Mammary epithelial cell (primary cell): ENCODE measurements at places on chromosomes 4 and X.

GRCh38 chr4:2285613-2286381 lies 23.9 kb upstream of the MXD4 start:
- no peak for DNase-seq

GRCh38 chrX:152632445-152633097 lies 5.1 kb upstream of the GABRQ start:
- DNase-seq = peak; percentile 23

GRCh38 chrX:85828771-85829170 lies 218.6 kb downstream of the CHM start:
- DNase-seq = no peak

GRCh38 chrX:72536542-72536941 lies 36.1 kb downstream of the HDAC8 start:
- no peak for DNase-seq

GRCh38 chr4:48065587-48066052 lies 49.0 kb downstream of the NIPAL1 start:
- no peak for DNase-seq

DNA sequence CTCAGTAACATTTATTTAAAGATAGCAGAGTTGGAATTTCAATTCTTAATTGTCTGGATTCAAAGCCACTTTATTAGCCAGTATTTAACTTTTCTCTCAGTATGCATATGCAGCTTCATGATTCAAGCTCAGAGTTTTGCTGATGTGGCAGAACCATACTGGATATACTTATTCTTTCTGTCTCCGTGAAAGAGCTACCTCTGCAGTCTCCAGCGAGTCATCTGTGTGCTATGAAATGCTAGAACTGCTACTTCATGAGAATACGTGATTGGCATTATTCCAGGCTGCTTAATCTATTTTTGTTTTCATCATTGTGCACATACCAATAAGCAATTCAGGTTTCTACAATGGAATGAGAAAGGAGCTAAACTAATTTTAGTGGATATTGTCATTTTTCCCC lies 743.7 kb downstream of the C4orf33 start:
- no peak for DNase-seq

- DNase-seq = no peak
Measured at GRCh38 chr4:143599827-143600226, 86.3 kb downstream of the SMARCA5 start.

- peak; percentile 72 for DNase-seq
Measured at GRCh38 chr4:139419388-139419914, 34.5 kb upstream of the RAB33B start.

- no peak for DNase-seq
Measured at GRCh38 chr4:133996431-133997121, 205.0 kb downstream of the PABPC4L start.

DNA sequence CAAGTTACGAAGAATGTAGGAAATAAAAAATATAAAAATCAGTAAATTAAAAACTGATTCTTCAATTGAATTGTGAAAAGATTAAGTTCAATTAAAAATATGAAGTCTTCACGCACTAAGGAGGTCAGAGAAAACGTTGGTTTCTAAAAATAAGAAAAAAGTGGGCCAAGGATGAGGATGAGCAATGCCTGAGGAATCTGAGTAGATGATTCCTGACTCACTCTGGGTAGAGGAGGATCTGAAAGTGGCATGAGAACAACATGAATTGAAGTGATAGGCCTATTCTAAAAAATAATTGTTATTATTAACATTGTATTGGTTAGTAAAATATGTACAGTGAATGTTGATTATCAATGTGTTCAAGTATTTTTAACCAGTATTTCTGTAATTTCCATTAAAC lies 444.2 kb downstream of the GRIA2 start:
- DNase-seq = peak; percentile 46

DNA sequence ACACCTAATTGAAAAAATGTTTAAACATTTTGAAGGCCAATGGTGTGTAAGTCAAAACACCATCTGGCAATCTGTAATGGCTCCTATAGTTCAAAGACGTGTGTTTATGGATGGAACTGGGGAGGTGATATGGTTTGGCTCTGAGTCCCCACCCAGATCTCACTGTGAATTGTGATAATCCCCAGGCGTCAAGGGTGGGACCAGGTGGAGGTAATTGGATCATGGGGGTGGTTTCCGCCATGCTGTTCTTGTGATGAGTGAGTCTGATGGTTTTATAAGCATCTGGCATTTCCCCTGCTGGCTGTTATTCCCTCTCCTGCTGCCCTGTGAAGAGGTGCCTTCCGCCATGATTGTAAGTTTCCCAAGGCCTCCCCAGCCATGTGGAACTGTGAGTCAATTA lies 52.2 kb downstream of the ADRA2C start:
- no peak for DNase-seq

DNA sequence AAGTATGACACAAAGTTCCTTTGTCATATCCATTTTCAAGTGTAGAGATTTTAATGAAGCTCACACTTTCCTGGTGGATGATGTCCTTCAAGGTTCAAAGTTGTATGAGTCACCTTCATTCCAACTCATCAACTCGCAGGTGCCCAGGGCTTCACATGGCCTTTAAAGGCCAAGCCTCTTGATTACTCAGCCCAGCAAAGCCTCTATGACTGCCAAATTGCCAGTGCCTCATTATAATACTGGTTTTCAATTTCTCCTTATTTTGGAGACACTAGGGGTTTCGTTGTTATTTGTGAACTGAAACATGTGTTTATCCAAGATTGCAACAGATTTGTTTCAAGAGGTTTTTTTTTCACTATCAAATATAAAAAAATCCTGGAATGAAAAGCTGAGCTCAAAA lies 45.9 kb upstream of the PPP3CA start:
- DNase-seq = peak; percentile 77

GRCh38 chr4:1602655-1603412 lies 81.3 kb downstream of the FAM53A start:
- DNase-seq = no peak

DNA sequence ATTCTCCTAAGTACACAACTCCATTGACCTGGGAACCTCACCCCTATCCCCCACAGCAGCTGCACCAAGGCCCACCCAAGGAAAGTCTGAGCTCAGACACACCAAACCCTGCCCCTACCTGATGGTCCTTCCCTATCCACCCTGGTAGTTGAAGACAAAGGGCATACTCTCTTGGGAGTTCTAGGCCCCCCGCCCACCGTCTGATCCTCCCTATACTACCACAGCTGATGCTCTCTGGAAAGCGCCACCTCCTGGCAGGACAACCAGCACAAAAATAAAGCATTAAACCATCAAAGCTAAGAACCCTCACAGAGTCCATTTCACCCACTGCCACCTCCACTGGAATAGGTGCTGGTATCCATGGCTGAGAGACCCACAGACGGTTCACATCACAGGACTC lies 83.6 kb downstream of the ANAPC10 start:
- no peak for DNase-seq

DNA sequence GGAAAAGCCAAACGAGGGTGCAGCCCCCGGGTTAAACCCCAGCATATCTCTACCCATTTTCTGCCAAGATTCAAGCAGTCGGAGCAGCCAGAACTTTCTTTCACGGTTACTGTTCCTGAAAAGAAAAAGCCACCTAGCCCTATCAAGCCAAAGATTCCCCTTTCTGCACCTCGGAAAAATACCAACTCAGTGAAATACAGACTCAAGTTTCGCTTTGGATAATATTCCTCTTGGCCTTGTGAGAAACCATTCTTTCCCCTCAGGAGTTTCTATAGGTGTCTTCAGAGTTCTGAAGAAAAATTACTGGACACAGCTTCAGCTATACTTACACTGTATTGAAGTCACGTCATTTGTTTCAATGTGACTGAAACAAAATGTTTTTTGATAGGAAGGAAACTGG lies 20.0 kb downstream of the FGF5 start:
- DNase-seq = no peak

DNA sequence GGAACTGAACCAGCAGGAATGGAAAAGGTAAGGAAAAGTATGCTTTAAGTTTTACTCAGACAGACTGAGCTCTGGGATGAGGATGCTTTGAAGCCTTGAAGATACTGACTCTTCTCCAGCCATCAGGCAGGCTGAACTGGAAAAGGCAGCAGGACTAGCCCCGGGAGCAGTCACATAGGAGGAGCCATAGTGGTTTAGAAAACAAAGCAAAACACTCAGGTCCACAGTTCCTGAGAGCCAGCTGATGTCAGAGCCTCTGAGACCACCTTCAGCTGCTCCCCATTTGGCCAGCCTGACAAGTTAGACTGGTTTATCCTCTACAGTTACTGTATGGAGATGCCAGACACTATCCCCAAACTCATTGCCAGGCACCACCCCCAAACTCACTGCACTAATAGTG lies 167.9 kb upstream of the CPEB2 start:
- DNase-seq = no peak

DNA sequence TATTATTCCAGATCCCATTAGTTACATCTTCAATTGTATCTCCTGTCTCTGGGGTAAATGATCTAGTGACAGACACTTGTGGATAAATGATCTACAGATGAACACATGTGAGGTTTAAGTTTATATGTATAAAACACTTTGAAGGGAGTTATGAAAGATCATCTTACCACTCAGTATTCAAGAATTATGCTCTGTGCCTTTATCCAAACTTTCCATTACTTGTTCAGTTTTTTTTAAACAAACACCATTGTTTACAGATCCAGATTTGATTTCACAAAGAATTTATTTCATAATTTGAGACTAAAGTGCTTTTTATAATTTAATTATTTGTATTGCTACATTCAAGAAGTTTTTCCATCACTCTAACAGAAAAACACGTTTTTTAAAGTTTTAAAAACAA lies 142.5 kb downstream of the HHIP start:
- DNase-seq = no peak

- no peak for DNase-seq
Measured at GRCh38 chr4:51878431-51878830, 35.5 kb downstream of the DCUN1D4 start.

- DNase-seq = peak; percentile 17
Measured at GRCh38 chr4:71595576-71596108, 188.2 kb downstream of the GC start.

- no peak for DNase-seq
Measured at GRCh38 chrX:153647461-153648357, 706 bp downstream of the DUSP9 start.

- DNase-seq = no peak
Measured at GRCh38 chr4:2412534-2412884, 5.9 kb downstream of the ZFYVE28 start.

GRCh38 chr4:121863799-121864198 lies 6.5 kb downstream of the BBS7 start:
- DNase-seq = no peak

DNA sequence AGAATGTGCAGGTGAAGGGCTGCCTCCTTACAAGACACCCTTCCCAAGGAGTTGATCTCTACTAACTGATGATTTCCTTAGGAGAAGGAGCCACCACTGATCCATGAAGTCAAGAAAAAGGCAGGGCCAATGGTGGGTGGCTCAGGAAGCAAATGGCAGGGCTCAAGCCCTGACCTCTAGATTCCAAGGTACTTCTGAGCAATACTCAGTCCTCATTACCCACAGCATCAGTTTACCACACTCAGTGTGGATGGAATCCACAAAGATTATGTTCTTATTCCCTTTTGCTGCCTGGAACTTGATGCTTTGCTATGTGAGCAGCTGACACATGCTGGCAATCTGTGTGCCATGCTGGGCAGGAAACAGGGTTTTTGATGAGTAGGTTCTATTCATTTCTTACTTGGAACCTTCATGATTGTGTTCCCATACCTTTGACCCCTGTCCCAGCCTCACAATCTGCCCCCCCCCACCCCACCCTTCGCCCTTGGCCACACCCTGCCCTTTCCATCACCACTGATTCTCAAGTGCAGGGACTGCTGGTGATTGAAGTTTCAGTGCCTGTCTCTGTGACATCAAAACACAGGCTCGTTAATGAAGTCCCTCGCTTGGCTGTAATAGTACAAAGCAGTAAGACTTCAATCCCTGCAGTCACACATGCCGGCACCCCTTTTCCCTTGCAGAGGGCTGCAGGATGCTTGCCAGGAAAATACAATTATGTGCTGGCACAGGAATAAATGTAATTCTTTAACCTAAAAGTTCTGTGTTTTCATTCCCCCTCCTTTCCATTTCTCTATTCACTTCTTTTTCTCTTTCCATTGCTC lies 135.6 kb upstream of the GPC4 start:
- DNase-seq = no peak

DNA sequence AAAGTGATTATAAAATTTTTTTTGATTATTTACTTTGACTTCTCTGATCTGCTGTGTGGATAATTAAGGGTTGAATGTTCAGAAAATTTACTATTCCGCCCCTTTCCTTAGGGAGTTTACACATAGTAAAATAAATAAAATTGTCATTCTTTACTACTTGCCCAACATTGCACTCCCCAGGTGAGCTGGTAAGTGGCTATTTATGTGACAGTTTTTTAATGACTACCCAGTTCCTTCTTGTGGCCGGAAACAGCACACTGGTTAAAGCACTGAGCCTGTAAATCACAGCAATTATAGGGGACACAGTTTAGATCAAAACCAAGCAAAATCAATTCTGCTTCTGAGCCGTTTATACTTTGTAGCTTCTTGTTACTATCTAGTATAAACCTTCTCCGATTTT lies 158.1 kb downstream of the FHIP1A start:
- DNase-seq = no peak

DNA sequence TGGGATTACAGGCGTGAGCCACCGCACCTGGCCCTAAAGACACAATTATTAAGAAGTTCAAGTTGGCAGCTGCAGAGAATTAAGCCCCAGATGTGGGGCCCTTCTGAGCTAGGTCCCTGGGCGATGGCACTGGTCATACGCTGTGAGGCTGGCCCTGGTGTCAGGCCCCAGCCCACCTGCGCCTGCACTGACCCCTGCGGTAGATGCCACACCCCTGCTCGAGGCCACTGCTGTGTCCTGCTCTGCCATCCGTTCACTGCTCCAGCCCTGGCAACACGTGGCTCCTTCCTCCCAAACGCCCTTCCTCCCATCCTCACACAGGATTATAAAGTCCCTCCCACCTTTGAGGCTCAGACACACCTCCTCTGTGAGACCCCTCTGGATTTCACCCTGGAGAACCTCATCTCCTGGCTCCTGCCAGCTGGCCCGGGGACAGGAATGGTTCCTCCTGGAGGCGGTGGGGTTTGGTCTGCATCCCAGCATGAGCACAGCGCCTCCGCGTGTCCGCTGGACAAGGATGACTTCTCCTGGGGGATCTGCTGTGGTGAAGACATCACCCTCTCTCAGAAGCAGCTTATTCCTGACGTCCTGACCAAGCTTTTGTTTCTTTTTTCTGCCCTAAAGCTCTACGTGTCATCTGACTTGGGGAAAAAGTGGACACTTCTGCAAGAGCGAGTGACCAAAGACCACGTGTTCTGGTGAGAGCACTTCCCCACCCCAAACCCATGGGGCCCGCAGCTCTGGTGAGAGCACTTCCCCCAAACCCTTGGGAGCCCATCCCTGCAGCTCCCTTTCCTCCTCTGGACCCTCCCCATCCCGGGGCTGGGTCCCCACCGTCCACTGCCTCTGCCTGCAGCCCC lies 219.0 kb upstream of the PSAPL1 start:
- DNase-seq = no peak

DNA sequence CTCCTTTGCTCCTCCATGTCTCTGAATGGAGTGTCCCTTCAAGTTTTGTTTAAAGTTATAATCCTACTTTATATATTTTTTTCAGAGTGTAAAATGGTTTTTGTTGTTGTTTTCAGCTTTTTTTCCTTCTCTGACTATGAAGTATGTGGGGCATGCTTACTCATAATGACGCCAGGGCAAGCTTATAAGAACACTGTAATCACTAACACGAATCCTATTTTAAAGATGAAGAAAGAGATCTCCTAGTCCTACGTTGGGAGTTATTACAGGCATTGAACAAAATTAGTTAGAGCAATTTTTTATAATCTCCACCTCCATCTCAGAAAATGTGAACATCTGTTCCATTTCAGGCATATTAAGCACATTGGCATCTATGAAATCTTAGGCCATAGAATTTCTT lies 268.1 kb upstream of the MAGEB2 start:
- DNase-seq = no peak
